GM06990 (cell line): ENCODE measurements at places on chromosomes 2 and 18.
A peak's percentile ranks its signal among the peaks of the same experiment; 100 is the strongest.

DNA sequence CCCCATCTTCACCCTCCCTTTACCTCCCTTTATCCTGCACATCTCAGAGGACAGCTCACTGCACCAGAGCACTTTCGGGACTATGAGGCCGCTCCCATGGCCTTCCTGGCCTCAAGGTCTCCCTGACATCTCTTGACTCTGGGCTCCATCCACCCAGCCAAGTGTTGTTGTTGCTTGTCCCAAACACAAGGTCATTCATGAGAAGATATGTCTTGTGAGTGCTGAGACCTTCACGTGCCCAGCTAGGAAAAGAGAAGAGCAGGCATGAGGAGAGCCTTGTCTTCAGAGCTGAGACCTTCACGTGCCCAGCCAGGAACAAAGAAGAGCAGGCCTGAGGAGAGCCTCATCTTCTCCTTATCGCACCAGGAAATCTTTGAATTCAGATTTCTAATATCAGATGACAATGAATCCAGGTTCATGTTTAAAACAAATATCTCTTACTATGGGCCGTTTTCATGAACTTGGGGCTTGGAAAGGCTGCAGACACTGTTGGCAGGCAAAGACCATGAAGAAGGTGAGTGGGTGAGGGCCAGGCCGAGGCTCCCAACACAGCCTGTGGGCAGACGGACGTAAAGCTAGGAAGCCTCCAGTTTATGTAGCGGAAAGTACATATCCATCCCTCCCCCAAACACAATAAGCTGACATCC, 256.1 kb downstream of the NDUFA10 start:
- DNase-seq, result no peak

GRCh38 chr2:203808046-203808750, 59.4 kb upstream of the CTLA4 start:
- no peak for DNase-seq

DNA sequence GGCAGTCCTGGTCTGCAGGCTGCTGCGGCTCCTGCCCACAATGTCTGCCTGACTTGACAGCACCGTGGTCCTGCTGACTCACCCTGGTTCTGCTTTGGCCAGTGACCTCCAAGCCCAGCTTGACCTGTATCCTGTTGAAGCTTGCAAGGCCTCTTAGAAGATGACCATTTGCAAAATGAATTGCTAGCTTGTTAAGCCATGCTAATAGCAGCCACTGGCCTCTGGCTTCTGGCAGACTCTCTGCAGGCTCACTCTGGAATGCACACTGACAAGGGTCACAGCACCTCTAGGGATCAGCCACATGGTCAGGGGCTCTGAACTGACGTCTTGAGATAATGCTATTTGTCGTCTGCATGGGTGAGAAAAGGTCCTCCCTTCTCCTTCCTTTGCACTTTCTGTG, 25.9 kb downstream of the CNGA3 start:
- no peak for DNase-seq

DNA sequence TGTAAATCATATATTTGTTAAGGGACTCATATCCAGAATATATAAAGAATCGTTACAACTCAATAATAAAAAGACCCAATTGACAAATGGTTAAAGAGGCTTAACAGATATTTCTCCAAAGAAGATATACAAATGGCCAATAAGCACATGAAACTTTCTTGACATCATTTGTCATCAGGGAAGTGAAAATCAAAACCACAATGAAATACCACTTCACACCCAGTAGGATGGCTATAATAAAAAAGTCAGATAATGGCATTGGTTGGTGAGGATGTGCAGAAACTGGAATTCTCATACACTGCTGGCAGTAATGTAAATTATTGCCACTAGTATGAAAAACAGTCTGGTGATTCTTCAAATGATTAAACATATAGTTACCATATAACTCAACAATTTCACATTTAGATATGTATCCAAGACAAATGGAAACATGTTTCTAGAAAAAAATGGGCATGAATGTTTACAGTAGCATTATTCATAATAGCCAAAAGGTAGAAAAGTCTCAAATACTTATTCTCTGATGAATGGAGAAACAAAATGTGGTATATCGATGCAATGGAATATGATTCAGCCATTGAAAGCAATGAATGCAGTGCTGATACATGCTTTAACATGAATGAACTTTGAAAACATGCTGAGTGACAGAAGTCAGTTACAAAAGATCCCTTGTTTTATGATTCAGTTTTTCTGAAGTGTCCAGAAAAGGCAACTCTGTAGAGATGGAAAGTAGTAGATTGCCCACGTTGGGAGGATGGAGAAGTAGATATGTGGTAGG, 304.6 kb upstream of the ZEB2 start:
- DNase-seq, result no peak

- DNase-seq, result no peak
Measured at GRCh38 chr18:53753601-53754000, 470.9 kb downstream of the MBD2 start.

GRCh38 chr2:9952856-9953503, 1.5 kb downstream of the GRHL1 start:
- no peak for DNase-seq

GRCh38 chr2:121338281-121338680, 53.3 kb upstream of the TFCP2L1 start:
- DNase-seq, result no peak

DNA sequence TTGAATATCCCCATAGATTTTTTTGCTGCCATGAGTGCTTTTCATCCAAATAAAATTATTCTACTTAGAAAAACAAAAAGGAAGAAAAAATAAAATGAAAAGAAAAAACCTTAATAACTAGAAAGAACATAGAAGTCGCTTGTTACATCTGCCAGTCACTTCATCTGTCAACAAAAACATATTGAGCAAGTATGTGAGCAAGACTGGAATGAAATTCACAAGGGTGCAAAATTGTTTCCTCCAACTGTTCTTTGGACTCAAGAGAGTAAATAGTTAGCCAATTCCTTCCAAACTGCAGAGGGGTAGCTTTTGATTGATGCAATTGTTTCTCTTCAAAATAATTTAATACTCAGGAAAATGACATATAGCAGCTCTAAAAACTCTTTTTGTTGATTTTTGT, 336.3 kb upstream of the CDH7 start:
- DNase-seq, result no peak

DNA sequence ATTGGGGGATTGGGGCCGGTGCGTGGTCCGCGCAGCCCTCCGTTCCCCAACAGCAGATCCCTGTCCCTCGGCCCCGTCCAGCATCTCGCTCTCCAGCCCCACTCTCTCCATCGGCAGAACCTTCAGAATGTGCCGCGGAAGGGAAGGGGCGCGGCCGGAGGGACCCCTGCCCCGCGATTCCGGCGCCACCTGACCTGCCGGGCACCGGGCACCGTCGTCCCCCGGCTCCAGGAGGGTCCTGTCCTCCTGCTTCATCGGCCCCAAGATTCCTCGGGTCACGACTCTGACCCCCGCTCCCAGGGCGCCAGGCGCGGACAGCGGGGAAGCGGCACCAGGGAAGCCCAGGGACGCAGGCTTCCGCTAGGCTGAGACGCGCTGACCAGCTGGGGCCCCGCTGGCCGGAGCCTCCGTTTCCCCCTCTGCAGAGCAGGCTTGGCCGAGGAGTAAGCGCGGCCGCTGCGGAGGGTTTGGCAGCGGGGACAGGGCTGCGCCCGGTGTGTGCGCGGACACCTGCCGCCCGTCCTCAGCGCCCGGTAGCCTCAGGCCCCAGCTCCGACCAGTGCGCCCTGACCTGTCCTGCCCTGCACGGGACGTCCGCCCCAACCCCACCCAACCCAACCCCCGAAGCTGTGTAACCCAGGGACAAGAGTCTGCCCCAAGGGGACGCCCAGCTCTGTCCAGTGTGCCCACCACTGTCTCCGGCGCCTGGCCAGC, 16.8 kb upstream of the BOK start:
- no peak for DNase-seq

DNA sequence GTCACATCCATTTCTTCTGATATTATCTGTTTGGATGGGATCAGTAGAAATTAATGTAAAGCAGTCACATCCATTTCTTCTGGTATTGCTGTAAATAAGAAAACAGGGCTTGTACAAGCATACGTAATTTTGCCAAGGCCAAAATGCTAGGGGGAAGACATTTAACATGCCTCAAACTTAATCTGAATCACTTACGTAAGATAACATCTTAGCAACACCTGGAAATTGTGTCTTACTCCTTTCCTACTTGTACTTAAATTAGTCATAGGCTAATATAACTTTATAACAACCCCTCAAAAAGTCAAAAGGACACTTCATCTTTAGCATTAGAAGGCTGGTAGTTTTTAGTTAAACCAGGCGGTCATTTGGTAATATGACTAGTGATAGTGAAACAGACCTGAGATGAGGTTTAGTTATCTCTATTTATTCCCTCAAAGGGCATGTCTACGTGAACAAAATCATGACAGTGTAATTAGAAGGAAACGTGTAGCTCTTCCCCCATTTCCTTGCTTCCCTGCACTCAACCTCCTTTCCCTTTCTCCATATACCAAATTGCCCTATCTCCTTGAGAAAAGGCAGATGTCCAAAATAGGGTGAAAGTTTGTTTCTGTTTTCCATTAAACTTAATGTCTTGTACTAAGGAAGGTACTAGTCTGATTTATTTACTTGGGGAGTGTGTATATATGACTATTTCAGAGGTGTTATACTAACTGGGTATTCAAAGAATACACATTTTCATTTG, 99.3 kb upstream of the FZD5 start:
- DNase-seq, result no peak

DNA sequence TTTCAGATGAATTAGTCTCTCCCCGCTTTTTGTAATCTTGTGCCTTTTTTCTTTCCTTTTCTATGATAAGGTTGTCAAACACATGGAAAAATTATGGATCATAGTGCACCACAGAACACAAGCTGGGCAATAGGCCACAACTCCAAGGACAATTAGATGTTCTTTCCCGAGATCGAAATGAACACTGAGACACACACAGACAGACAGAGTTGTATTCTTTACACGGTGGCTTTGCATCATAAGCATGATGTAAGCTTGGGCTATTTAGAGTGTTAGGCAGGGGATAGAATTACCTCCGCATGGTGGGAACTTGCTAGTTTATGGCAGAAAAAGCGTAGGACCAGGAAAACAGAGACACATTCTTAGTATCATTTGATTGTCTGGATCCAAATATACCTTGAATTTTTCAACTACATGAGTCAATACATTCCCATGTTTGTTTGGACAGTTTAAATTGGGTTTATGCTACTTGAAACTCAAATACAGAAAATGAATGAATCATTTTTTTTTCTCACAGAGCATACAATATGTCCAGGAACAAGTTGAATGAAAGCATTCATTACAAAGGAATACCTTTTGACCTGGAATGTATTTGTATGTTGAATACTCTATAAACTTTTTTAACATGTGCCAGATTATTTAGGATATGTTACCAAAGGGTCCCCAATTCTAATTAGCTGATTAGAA, 1611.5 kb upstream of the TMEFF2 start:
- no peak for DNase-seq

DNA sequence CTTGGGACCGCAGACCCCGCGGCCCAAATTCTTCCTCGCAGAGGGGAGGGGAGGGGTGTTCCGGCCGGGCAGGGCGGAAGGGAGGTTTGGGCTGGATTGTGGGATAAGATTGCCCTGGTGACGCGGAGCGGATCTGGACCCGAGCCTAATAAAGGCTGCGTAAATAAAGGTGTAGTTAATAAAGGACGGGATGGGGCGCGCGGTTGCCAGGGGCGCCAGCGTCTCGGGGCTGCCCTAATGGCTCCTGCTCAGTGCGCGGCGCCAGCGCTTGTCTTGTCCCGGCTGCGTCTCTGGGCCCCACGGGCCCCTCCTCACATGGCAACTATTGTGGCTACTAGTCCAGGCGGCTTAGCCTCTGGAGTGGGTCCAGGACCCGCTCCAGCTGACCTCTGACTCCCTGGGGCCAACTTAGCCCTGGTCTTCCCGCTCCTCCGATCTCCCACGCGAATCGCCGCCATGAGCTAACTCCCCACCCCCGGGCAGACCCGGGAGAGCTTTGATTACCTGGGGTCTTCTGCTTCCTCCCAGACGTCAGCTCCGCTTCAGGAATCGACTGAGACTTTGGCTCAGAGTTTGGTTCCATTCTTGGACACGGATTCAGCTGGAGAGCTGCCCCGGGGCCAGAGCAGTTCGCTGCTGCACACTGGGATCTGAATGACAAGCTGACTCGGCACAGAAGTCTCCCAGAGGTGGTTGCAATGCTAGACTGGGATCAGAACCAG, 36.5 kb downstream of the SLC25A52 start:
- peak; percentile 9 for DNase-seq

GRCh38 chr18:63700501-63700900, 2.3 kb upstream of the SERPINB11 start:
- DNase-seq, result no peak

DNA sequence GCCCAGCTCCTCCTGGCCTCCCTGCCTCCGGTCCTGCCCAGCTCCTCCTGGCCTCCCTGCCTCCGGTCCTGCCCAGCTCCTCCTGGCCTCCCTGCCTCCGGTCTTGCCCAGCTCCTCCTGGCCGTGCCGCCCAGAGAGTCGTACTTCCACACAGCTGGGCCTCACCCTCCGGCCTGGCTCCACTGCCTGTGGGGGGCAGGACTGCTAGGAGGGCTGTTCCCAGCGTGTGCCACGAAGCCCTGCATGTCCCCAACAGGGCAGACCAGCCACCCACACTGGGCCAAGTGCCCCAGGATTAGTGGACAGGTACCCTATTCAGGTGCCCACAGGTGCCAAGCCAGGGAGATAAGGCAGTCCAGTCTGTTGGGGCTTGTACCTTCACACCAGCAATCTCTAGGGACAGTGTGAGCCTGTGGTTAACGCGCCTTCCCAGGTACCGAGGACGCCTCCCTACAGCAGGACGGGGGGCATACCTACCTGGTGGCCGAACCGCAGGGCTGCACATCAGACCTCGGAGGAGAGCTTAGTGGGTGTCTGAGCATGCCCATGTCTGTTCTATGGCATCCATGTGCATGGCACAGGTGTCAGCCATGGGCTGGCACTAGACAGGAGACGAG, 5.3 kb downstream of the GPC1 start:
- DNase-seq, result no peak

GRCh38 chr2:102103992-102104871, 38.3 kb upstream of the IL1R1 start:
- DNase-seq, result no peak

- no peak for DNase-seq
Measured at GRCh38 chr18:79877163-79878091, 74.0 kb downstream of the SLC66A2 start.

- DNase-seq, result no peak
Measured at GRCh38 chr18:68735483-68736343, 20.8 kb upstream of the TMX3 start.

GRCh38 chr2:74702001-74702715, 48.1 kb downstream of the SEMA4F start:
- DNase-seq, result no peak

GRCh38 chr2:149808556-149808955, 221.0 kb upstream of the MMADHC start:
- no peak for DNase-seq

- no peak for DNase-seq
Measured at GRCh38 chr2:181318504-181319280, 138.5 kb upstream of the ITGA4 start.

DNA sequence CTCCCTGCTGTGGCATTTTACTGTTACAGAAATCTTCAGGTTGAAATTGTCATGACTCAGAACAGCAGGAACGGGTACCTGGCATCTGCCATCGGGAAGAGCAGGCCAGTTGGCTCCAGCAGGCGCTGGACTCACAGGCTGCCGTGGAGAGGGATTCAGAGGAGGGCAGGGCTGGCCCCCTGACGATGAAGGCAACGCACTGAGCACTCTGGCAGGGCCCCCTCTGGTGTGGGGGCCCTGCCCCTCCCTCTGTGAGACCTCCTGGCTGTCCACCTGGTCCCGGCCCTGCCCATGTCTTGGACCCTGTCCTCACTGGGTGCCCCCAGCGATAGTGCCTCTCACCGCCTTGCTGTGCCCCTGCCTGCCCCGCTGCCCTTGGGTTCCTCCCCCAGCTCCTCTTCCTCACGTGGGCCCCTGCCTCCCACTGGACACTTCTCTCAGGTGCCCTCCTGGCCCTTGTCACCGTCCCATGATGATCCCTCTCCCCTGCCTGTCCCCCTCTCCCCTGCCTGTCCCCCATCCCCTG, 23.3 kb upstream of the ALLC start:
- no peak for DNase-seq
